ENCODE measurements at places on chromosomes 1 and 21.

DNA sequence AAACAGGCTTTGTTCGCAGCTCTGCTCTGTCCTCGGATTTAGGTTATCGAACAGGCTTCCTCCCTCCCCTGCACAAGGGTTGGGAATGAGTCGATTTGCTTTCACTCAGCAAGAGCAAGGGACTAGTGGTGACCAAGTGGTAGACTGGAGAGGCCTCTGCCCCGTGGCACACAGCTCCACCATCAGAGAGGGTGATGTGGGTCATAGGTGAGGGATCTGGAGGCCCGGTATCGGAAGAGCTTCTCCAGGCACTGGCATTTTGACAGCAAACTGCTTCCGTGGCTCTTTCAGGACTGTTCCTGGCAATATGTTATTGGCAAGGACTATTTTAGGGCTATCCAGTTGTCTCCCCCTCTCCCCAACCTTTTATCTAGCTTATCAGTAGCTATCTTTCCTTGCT lies 3.1 kb upstream of the ELF3 start:
- no peak for DNase-seq

DNA sequence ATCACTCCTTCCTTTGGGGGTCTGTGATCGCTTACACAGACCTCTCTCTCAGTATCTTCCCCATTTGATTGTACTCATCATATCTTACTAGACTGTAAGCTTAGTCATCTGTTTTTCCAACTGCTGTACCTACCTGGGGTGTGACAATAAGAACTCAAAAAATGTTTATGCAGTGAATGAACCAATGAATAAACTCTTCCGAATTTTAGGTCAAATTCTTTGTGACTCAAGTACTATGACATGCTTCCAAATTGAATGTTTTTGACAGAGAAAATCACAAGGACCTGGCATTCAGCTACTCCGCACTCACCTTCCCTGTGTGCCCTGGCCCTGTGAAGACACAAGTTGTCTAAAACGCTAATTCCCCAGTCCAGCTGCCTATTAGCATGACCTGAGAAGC lies 42.1 kb downstream of the TMCO4 start:
- DNase-seq = no peak

DNA sequence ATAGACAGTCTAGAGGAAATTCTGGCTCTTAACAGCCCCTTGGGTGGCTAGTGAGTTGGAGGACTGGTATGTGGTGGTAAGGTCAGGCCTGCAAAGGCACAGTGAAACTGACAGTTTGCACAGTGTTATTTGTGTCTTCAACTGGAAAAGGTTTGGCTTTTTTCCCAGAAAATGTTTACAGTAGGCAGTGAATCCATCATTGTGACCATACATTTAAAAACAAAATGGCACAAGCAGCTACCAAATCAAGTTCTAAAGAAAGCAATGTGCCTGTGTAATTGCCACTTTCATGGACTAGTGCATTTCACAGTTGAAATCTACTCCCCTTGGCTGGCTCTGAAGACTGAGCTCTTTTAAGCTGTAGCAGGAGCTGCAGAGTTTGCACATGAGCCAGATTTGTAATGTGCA lies 24.8 kb downstream of the ATPAF1 start:
- DNase-seq = peak; percentile 24

DNA sequence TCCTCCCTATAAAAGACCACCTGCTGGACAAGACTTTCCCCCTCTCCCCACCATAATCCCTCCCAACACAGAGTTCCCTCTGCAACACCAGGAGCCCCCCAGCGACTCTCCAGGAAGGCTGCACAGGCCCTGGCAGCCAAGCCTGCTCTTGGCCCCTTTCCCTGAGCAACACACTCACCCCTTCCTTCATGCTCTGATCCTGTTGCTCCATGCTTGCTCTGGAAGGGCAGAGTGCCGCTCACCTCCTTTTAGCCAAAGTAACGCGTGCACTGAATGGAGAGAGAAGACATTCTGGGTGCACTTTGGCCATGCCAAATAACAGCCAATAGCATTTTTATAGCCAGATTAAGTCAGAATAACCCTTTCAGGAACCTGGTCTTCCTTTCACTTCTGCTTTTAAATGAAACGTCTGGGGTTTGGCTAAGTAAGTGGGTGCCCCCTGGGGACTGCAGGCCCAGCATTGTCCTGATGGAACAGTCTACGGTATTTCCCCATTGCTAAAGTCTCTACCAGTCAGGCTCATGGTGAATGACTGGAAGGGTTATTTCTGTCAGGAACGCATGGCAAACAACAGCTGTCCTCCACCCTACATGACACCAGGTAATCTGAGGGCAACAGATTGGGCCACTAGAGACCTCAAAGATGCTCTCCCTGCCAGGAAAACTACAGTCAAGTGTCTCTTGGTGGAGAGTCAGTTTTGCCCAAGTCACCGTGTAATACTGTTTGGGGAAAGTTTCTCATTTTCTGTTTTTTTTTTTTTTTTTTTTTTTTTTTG lies at the start of gene SLC2A5:
Gene SLC2A5, minus strand, starts transcription at position 310 of the 775 bp plus-strand sequence. Its CDS starts 99 bp downstream, at position 211.
- DNase-seq = no peak

DNA sequence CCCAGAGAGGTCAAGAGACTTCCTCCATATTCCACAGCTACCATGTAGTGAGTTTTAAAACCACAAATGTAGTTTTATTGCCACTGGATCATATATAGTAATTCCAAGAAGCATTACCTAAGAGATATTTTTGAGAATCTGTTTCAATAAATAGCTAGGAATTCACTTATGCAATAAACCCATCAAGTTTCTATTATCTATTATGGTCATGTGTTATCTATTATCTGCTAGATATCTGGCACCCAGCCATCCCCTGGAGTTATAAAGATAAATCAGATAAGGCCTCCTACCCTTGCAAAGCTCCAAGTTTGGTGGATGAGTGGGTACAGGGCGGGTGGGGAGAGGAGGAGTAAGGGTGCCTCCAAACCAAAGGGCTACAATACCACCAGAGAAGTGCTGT lies 10.3 kb upstream of the VWA5B1 start:
- no peak for DNase-seq

DNA sequence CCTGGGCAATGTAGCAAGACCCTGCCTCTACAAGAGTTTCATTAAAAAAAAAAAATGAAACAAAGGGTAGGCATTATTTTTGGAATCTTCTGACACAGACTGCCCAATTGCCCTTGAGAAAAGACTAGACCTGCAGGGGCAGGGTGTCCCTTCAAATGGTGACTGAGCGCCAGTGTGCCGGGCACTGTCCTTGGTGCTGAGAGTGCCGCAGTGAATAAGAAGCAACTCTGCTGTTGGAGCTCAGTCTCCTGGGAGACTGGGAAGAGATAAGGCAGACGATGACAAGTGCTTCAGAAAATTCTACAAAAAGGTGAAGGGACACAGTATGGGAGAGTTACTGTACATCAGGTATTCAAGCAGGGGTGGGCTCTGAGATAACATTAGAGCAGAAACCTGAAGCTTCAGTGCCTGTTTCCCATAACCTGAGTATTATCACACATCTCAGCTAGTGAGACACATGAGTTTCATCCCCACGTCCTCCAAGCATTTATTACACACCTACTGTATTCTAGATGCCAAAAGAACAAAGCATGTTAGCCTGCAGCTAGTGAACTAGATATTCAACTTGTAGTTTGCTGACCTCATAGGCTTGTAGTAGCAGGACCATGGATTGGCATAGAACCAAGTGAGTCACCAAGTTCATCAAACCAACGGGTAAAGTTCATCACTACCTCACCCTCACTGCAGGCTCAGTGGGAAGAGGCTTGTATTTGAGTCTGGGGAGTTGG lies 18.4 kb upstream of the RPL11 start:
- no peak for DNase-seq

- DNase-seq = no peak
Measured at GRCh38 chr1:109636201-109636952, 16.7 kb downstream of the AMPD2 start.

DNA sequence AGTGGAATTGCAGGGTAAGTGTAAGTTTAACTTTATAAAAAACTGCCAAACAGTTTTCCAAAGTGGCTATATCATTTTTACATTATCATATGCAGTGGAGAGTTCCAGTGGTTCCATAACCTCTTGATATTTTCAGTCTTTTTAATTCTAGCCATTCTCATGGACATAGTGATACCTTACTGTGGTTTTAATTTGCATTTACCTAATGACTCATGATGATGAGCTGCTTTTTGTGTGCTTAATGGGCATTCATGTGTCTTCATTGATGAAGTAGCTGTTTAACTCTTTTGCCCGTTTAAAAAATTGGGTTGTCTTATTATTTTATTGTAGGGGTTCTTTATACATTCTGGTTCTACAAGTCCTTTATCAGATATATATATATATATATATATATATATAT lies 29.4 kb downstream of the SNX27 start:
- DNase-seq = no peak

DNA sequence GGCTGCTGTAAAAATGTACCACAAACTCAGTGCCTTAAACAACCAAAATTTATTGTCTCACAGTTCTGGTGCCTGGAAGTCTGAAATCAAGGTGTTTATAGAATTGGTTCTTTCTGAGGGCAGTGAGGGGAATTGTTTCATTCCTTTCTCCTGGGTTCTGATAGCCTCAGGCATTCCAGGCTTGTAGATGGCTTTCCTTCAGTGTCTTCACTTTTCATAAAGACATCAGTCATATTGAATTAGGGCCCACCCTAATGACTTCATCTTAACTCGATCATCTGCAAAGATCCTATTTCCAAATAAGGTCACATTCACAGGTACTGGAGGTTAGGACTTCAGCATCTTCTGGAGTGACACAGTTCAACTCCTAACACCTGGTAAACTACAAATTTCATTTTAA lies 15.0 kb downstream of the CDKN2C start:
- no peak for DNase-seq

DNA sequence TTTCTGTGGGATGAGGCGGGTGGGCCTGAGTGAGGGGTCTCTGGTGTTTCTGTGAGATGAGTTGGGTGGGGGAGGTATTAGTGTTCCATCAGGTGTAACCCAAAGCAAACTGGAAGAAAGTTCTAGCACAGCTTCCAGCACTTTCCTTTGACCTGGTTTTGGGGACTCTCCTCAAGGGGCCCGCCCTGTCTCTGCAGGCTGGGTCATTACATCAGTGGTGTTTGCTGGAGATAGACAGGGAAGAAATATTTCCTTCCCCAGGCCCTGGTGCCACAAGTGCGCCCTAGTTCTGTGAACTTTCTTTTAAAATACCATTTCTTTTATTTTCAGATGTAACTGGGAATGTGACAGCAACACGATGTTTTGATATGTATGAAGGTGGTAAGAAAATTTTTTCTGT lies 16.5 kb upstream of the MX2 start:
- no peak for DNase-seq

DNA sequence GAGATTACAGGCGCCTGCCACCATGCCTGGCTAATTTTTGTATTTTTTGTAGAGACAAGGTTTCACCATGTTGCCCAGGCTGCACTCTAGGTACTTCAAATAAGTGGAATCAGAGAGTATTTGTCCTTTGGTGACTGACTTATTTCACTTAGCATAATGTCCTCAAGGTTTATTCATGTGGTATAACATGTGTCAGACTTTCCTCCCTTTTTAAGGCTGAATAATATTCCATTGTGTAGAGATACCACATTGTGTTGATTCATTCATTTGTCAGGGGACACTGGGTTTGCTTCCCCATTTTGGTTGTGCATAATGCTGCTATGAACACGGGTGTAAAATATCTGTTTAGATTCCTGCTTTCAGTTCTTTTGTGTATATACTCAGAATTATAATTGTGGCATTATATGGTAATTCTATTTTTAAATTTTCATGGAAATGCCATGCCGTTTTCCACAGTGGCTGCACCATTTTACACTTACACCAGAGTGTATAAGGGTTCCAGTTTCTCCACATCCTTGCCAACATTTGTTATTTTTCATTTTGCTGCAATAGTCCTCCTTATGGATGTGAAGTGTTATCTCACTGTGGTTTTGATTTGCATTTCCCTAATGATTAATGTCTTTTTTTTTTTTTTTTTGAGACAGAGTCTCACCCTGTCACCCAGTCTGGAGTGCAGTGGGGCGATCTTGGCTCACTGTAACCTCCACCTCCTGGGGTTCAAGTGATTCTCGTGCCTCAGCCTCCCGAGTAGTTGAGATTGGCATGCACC lies 35.1 kb downstream of the IL6R start:
- DNase-seq = no peak

- DNase-seq = no peak
Measured at GRCh38 chr21:31279986-31280385, 64.1 kb downstream of the TIAM1 start.

DNA sequence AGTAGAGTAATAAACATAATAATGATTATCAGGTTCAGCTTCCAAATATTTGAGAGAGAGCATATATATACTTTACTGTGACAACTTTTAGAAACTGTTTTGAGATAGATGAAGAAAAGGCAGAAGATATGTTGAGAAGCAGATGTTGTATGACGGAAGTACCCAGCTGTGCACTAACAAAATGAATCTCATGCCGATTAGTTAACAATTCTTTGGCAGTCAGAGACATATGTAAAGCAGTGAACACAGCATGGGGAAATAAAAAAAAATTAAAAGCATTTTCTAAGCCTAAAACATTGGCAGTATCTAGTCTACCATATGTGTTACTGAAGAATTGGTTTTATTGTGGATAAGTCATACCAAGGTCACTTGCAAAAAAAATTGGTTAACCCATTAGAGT lies 51.8 kb downstream of the MAGI3 start:
- no peak for DNase-seq

GRCh38 chr1:26182383-26182696 lies 5.0 kb downstream of the CNKSR1 start:
- no peak for DNase-seq

GRCh38 chr21:41824466-41825207 lies 54.5 kb downstream of the PRDM15 start:
- no peak for DNase-seq

- no peak for DNase-seq
Measured at GRCh38 chr1:211610779-211611556, 32.0 kb upstream of the SLC30A1 start.

DNA sequence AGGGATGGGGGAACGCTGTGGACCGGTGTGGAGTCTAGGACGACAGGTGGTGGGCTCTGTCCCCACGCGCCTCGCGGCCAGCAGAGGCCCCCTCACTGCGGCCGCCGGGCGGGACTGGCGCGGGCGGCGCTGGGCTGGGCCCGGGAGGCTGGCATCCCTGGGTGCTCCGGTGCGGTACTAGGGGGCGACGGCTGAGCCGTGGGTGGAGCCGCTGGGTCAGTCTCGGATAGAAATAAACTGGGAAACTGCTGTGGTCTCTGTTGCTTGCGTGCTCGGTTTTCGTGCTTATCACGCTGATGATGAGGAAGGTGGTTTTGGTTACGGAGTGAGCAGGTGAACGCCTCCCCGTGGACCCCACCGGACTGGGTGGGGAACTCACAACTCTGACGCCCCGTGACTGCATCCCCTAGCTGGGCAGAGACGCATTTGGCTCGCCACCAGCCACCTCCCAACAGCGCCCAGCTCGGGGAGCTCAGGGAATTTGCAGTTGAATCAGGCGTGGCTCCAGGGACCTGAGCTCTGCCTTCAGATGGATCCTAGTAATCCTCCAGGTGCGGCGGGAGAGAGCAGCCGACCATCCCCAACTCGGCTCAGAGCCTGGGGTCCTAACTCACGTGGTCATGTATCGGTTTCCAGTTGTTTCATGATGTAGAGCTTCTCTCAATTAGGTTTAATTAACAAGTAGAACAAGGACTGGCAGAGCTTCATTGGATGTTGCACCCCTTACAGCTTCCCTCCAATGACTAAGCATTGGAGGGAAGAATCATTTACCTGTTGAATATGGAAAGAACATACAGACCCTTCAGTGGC lies 32.1 kb downstream of the HSD17B7 start:
- no peak for DNase-seq

Data from left renal cortex interstitium (tissue), 4 donors.